Stimulated activated CD8-positive, alpha-beta memory T cell treated with anti-CD3 and anti-CD28 coated beads, Interleukin-7, amount 100 ng/mL, for 48 hours (primary cell): ENCODE measurements at places on chromosomes 5 and 9.
A peak's percentile ranks its signal among the peaks of the same experiment; 100 is the strongest.

DNA sequence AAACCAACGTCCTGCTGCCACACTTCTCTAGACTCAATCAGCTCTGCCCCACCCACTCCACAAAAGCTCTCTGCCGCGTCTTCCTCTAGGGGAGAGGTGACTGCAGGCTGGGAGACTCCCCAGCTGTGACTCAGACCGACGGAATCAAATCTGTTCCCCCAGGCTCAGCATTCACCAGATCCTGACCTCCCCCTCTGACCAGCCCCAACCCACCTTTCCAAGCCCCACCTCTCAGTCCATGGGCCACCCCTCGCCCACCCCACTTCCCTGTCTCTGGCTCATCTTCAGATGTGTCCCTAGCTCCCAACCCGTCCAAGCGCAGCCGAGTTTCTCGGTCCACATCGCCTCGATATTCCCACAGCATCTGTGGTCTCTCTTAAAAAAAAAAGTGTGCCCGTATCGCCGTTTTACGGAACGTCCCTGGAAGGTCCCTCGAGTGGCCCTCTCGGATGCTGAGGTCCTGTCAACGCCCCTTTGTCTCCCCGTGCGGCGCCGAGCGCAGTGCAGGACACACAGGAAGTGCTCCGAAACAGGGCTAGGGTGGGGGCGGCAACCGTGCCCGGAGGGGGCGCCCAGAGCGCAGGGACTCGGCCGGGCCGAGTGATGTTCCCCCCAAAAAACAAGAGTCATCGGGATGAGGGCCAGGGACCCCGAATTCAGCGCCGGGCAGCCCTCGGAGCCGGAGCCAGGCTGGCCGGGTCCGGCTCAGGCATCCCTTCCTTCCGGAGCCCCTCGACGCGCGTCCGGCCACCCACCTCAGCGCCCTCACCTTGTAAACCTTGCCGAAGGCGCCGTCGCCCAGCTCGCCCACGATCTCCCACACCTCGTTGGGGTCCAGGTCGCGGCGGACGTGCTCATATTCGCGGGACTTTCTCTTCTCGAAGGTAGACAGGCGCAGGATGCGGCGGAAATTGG is 649 bp downstream of the STK10 start:
- DNase-seq = peak; percentile 63

GRCh38 chr5:88172847-88173758 is 95.5 kb downstream of the TMEM161B start:
- DNase-seq = no peak

DNA sequence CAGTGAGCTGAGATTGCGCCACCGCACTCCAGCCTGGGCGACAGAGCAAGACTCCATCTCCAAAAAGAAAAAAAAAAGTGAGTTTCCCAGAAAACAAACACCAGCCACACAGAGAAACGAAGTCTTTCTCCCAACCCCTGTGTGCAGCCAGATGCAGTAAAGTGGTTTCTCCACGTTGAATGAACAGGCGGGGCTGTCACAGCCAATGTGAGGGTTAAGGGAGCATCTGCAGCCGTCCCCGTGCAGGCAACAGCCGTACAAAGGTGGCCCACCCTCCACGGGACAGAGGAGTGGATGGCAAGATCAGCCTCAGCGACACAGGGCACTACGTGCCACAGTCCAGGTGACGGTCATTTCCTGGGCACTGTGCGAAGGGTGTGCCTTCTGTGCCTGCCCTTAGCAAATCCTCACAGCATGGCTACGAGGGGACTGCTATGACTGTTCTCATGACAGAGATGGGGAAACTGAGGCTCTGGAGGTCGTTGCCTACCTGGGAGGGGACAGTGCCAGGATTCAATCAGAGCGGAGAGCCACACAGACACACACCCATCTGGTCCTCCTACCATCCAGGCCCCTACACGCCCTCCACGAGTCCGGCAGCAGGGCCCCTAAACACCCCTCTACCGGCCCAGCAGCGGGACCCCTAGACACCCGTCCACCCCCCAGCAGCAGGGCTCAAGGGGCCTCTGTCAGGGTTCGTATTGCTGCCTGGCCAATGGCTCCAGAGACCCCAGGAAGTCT is 2.3 kb downstream of the VAV2 start:
- no peak for DNase-seq

DNA sequence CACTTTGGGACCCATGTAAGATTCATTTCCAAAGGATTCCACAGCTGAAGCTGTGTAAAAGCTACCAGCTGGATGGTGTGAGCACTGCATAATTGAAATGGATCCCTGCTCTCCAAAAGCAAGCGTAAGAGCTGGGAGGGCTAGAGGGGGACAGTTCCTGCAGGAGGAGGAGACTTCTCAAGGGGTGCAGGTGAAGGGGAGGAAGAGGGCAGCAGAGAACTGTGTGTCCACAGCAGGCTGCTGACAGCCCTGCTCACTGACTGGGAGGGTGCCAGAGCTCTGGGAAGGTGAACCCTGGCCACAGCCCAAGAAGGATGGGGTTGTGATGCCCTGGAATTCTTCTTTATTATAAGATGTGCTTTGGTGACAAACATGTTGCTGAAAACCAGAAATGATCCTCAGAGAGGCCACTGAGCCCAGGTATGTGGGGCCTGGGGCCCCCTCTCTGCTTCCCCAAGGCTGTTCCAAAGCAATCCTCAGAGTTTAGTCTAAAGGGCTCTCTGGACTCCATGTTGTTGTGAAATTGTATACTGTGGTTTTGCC is 112.8 kb upstream of the SLC25A48 start:
- no peak for DNase-seq

- no peak for DNase-seq
Observed at GRCh38 chr9:122656378-122656777, 1.0 kb downstream of the OR1B1 start.

- no peak for DNase-seq
Observed at GRCh38 chr9:126490871-126491567, 122.7 kb upstream of the LMX1B start.

DNA sequence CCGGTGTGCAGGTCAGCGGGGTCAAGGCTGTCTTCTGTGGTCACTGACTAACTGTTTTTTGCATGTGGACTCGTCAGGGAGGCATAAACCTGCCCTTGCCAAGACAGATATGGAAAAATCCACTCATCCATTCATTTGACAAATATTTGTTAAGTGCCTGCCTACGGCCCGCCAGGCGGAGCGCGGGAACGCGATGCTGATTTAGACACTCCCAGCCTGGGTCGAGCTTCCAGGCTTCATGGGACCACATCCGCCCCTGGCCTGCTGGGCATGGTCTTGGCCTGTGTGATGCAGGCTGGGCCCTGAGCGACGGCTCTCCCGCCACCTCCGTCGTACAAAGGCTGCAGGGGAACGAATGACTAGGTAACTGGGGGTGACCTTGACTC is 18.1 kb downstream of the MYMK start:
- no peak for DNase-seq

GRCh38 chr5:121816164-121816563 is 35.5 kb upstream of the FTMT start:
- DNase-seq = no peak

- DNase-seq = no peak
Observed at GRCh38 chr9:127825319-127826051, 22.8 kb downstream of the FPGS start.

- no peak for DNase-seq
Observed at GRCh38 chr5:13350767-13351166, 593.7 kb downstream of the DNAH5 start.
